Aortic smooth muscle cell (primary cell): ENCODE measurements at places on chromosomes 3 and 15. TPM values are rescaled to one million over a fixed set of nuclear protein-coding genes. Genes with fewer than 3 reads are reported as not detected.

Gene FAM240A
- total RNA-seq = not detected in 2 replicates

Gene EPHB1
- total RNA-seq = 1.2 and 1.5 TPM in 2 replicates

Gene LMOD3
- not detected in 2 replicates for total RNA-seq

Gene ZMYND10
- total RNA-seq = 1.9 and 2.8 TPM in 2 replicates

Gene ECE2
- total RNA-seq = not detected in 2 replicates

Gene RPP25
- 6.7 and 7.9 TPM in 2 replicates for total RNA-seq

Gene GPR27
- total RNA-seq = 0.13 TPM in 1 of 2 replicates, not detected in the other

Gene CSPG4
- 23.8 and 58.4 TPM in 2 replicates for total RNA-seq

Gene FEZF2
- total RNA-seq = not detected in 2 replicates

Gene SLC28A2
- total RNA-seq = not detected in 2 replicates

Gene COLQ
- 0.66 and 1.6 TPM in 2 replicates for total RNA-seq

Gene GOLGA8R
- 3.4 and 3.6 TPM in 2 replicates for total RNA-seq

Gene GOLGA6L4
- 0.92 and 1.4 TPM in 2 replicates for total RNA-seq

Gene CYP1A1
- total RNA-seq = 0.53 and 1.7 TPM in 2 replicates

Gene DLEC1
- total RNA-seq = 0.12 and 0.26 TPM in 2 replicates

Gene TRH
- total RNA-seq = not detected in 2 replicates

Gene PLSCR2
- total RNA-seq = 0.40 TPM in 1 of 2 replicates, not detected in the other

Gene ADAMTS17
- 15.1 and 15.2 TPM in 2 replicates for total RNA-seq

Gene SOX2
- total RNA-seq = not detected in 2 replicates

Gene IQSEC1
- total RNA-seq = 20.7 and 25.8 TPM in 2 replicates

Gene GOLGA8J
- total RNA-seq = 0.06 and 0.13 TPM in 2 replicates

Gene RETNLB
- not detected in 2 replicates for total RNA-seq

Gene TOP2B
- 87.1 and 110 TPM in 2 replicates for total RNA-seq

Gene CASR
- not detected in 2 replicates for total RNA-seq

Gene NR2C2
- total RNA-seq = 18.2 and 21.0 TPM in 2 replicates

Gene SCN11A
- 0.06 and 0.13 TPM in 2 replicates for total RNA-seq

Gene GPR149
- not detected in 2 replicates for total RNA-seq

Gene PRR23B
- not detected in 2 replicates for total RNA-seq

Gene HYAL1
- total RNA-seq = 1.2 and 2.6 TPM in 2 replicates

Gene MKRN3
- total RNA-seq = 0.06 TPM in 1 of 2 replicates, not detected in the other

Gene DISP2
- total RNA-seq = 0.13 and 0.25 TPM in 2 replicates

Gene AP3B2
- 0.40 and 0.56 TPM in 2 replicates for total RNA-seq

Gene SKOR1
- total RNA-seq = under 0.01 and 0.19 TPM in 2 replicates

Gene REC114
- total RNA-seq = not detected in 2 replicates

Gene C3orf20
- 0.13 TPM in 1 of 2 replicates, not detected in the other for total RNA-seq

Gene PAK6
- total RNA-seq = 0.13 TPM in 1 of 2 replicates, not detected in the other

Gene SLC27A2
- not detected in 2 replicates for total RNA-seq

Gene AGBL1
- total RNA-seq = not detected in 2 replicates

Gene WDR93
- total RNA-seq = under 0.01 and 0.06 TPM in 2 replicates
